ENCODE measurements at places on chromosomes 16 and 17. TPM values are rescaled to one million over a fixed set of nuclear protein-coding genes. Genes with fewer than 3 reads are reported as not detected.

DNA sequence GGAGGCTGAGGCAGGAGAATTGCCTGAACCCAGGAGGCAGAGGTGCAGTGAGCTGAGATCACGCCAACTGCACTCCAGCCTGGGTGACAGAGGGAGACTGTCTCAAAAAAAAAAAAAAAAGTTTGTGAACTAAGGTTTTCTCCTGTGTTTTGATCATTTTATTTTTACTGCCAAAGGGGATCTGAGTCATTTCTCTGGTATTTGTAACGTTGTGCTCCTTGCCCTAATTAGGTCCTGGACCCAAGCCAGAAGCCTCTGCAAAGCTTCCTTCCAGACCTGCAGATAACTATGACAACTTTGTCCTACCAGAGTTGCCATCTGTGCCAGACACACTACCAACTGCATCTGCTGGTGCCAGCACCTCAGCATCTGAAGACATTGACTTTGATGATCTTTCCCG lies 32.1 kb downstream of the IST1 start:
- no peak for DNase-seq

DNA sequence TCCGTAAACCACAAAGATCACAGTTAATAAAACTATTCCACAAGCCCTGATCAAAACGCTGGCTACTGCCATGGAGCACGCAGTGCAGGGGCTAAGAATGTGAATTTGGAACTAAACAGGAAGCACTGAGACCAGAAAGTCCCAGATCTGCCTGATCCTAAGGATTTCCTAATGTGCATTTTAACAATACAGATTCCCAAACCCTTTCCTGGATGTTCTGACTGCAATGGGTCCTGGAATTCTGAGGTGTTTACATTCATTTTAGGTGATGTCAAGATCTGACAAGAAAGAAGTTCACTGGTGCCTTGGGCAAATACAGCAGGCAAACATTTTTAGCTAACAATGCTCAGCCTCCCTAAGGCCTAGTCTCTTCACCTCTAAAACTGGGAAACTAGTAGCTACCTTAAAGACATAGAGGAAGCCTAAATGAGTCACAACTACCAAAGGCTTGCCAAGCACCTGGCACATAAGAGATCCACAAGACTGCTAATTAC lies 10.3 kb downstream of the NSMCE1 start:
- DNase-seq: no peak

The RBFOX1 gene
- 0.24 TPM for polyA plus RNA-seq

GRCh38 chr16:29720703-29721102 lies 25.1 kb downstream of the C16orf54 start:
- no peak for DNase-seq

The ITPRIPL2 gene
- 6.7 TPM for polyA plus RNA-seq

The ITGAL gene
- polyA plus RNA-seq: 0.56 TPM

- DNase-seq: peak; percentile 77
These were observed 4.9 kb downstream of the TNRC6C start for GRCh38 chr17:77963441-77963840.

GRCh38 chr17:68125111-68125870 lies 89.8 kb downstream of the KPNA2 start:
- no peak for DNase-seq

DNA sequence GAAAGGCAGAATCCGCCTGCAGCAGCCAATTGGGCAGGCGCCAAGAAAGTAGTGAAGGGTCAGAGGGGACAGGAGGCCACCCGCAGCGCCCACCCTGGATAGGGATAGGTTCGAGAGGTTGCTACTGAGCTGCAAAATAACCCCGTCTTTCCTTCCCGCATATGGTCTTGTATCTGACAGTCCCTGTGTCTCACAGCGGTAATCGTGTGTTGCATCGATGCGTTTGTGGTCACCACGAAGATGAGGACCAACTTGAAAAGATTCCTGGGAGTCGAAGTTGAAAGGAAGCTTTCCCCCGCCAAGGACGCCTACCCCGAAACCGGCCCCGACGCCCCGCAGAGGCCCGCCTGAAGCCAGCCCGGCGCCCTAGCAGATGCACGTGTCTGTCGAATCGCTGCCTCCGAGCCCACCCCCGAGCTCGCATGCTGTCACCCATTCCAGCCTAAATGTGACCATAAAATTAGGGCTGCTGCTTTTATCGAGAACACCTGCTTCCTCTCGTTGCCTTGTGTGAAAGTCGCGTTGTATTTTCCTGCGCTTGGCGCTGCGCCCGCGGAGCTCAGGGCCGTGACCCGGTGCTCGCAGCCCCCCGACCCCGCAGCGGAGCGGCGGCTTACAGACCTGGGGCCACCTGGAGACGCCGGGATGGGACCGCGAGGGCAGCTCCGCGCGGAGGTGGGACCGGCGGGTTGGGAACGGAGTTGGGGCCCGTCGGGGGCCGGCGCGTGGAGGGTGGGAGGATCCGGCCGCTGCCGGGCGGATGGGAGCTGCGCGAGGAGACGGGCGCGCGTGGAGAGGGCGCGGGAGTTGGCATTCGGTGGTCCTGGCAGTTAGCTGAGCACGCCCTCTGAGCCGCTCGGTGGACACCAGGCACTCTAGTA lies at the start of gene CMTM2:
CMTM2 (plus strand) TSS at position 813 of the 881 bp plus-strand sequence. CDS start 145 bp downstream, outside the sequence.
- no peak for DNase-seq

GRCh38 chr17:75487351-75488070 lies 27.8 kb downstream of the CASKIN2 start:
- no peak for DNase-seq

DNA sequence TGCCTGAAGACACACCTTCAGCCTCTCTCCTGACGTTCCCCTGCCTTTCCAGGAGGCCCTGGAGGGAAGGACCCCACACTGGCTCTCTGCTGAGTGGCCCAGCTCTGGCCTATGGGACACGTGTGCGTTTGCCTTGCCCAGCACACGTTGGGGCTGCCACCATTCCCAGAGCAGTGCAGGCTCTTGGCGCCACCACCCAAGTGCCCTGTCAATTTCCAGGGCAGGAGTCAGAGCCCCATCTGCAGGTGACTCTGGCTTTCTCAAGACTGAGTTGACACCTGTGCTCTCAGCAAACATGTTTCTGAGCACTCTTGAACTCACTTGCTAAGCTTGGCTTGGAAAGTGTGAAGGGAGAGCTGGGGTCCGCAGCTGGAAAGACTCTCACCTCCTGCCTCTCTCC lies 4.7 kb upstream of the IRF8 start:
- DNase-seq: no peak

- DNase-seq: no peak
These were observed 23.3 kb upstream of the COG7 start for GRCh38 chr16:23476289-23476688.

The OR3A3 gene
- not detected for polyA plus RNA-seq

GRCh38 chr17:69327060-69327831 lies at the start of gene ABCA5:
ABCA5 (minus strand) TSS chr17:69327133; CDS start chr17:69314415, 12,718 bp downstream.
- DNase-seq: peak; percentile 94

- DNase-seq: no peak
These were observed 56.8 kb downstream of the ZZEF1 start for GRCh38 chr17:4086041-4086483.

GRCh38 chr16:57446531-57447185 lies 527 bp downstream of the CIAPIN1 start:
- peak; percentile 79 for DNase-seq

- no peak for DNase-seq
These were observed 12.3 kb downstream of the TMEM100 start for GRCh38 chr17:55710410-55710809.

The C17orf78 gene
- polyA plus RNA-seq: not detected

DNA sequence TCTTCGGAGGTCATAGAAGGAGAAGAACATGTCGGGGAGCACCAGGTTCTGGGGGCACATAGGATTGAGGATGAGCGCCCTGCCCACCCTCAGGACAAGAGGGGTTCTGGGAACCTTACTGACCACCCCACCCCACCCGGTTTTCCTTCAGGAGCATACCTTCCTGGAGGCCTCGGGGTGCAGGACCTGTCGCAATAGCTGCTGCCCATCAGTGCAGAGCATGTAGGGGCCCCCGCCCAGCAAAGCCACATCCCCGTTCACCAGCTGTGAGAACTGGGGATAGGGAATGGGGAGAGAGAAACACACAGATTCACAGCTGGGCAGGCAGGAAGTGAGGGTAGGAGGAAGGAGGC lies 2.1 kb downstream of the ESRP2 start:
- no peak for DNase-seq

The DNASE1L2 gene
- 0.88 TPM for polyA plus RNA-seq

The TBC1D3K gene
- polyA plus RNA-seq: not detected

DNA sequence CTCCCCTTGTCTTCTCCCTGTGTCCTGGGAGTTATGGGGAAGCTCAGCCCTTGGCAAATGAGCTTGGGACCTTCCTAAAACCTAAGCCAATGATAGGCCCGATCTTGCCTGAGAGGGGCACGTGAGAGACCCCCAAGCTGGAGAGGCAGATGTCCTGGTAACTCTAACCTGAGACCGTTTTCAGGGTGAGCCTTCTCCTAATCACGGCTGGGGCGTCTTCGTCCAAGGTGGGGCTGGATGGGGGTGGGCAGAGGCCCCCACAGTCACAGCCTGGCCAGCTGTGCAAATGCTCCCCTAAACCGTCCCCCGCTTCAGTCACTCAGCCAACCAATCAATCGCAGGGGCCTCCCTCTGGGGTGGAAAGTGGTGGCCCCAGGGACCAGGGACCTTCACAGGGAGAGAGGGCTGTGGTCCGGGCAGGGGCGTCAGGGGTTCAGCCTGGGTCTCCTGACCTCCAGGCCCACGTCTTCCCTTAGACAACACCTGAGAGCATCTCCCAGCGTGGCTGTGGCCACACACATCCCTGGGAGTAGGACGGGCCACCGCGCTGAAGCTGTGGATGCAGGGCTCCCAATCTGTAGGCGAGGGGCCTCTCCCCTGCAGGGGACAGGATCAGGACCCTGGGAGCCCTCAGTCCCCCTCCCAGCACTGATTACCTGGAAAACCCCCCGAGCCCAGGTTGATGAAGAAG lies 30.6 kb downstream of the ACTG1 start:
- DNase-seq: no peak

- no peak for DNase-seq
These were observed 566.4 kb upstream of the CDH11 start for GRCh38 chr16:65688301-65688700.

DNA sequence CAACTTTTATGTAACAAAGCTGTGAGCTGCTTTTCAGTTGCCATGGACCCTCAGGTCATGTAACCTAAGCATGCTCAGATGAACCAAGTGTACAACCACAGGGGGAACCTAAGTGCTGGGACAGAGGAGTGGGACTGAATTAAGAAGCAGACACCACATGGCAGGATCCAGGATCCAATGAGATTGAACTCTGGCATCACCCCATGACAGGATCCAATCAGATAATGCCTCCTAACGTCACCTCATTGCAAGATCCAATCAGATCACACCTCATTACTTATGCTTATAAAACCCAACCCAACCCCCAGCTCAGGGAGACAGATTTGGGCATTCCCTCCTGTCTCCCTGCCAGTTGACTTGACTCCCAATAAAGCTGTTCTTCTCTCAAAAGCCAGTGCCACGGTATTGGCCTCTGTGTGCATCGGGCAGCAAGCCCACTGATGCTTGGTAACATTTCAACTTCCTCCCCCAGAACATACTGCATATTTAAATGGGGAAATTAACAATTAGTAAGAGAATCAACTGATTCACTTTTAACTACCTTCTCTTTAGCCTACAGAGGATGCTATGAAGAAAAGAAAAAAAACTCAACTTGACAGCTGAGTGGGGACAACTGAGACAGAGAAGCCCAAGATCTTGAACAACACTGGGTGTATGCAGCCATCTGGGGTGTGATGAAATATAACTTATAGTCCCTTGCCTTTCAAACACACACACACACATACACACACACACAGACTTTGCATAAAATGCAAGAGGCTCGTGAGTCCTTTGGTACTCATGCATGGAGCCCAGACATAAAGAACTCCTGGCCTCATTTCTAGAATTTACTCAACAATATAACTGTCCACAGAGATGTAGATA lies 148.4 kb downstream of the SLC39A11 start:
- DNase-seq: no peak

GRCh38 chr16:3458852-3459361 lies 15.4 kb downstream of the NAA60 start:
- peak; percentile 86 for DNase-seq

The KRT33A gene
- polyA plus RNA-seq: not detected

- no peak for DNase-seq
These were observed 4.7 kb downstream of the C1QTNF1 start for GRCh38 chr17:79028496-79029326.

The ARL5C gene
- not detected for polyA plus RNA-seq

The RCVRN gene
- not detected for polyA plus RNA-seq

DNA sequence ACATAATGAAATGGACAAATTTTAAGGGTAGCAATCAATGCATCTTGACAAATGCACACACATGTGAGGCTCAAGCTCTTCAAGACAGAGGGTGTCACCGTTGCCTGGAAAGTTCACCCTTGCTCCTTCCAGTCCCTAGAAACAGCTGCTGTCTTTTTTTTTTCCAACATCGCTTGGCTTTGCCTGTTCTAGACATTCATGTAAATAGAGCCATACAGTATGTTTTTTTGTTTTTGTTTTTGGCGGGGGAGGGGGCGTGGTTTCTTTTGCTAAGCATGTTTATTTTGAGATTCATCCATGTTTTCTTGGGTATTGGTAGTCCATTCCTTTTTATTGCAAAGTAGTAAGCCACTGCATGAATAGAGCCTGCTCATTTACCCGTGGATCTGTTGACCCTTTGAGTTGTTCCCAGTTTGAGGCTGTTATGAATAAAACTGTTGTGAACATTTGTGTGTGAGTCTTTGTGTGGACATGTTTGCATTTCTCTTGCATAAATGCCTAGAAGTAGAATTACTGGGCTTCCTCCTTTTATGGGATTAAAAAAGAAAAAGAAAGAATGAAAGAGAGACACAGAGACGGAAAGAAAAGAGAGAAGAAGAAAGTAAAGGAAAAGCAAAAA lies 78.4 kb downstream of the NT5M start:
- DNase-seq: no peak

GRCh38 chr17:58504826-58505351 lies 9.5 kb downstream of the MTMR4 start:
- peak; percentile 11 for DNase-seq

The SNAI3 gene
- 0.75 TPM for polyA plus RNA-seq

DNA sequence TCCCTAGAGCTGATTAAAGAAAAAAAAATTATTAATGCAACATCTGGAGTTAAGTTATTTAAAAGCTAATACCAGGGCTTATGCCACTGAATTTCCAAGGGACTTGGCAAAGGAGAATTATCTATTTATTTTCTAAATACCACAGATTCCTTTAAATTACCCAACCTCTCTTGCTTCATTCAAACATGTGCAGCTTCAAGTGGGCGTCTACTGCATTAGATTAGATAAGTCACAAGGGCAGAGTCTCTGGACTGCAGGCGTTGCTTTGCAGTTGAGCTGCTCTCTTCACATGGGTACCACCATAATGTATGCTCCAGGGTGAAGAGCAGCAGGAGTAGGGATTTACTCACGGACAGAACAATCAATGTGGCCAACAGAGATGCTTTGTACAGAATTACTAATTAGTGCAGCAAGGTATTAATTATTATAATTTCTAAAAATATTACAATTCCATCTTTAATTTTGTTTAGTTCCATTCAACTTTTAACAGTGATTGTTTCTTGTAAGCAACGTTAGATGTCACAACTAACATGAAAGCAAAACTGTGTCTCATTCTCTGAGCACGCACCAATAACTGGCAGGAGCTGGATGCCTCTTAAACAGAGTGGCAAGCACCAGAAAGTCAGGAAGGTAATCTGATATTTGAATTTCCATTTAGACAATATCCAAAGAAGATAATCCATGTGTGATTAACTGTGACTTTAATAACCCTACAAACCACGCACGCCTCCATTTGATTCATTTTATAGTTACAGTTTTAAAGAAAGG lies 214.2 kb downstream of the STX8 start:
- DNase-seq: peak; percentile 17

GRCh38 chr17:59278406-59278805 lies 53.0 kb upstream of the YPEL2 start:
- DNase-seq: no peak

GRCh38 chr16:29809850-29810698 lies 1.9 kb upstream of the PRRT2 start:
- DNase-seq: peak; percentile 68
